ENCODE measurements at places on chromosomes 16 and 17.
A peak's percentile ranks its signal among the peaks of the same experiment; 100 is the strongest.

- no peak for DNase-seq
Measured at GRCh38 chr17:58381124-58382035, 29.4 kb upstream of the SUPT4H1 start.

GRCh38 chr17:17215575-17215974 lies 9.4 kb upstream of the PLD6 start:
- DNase-seq = no peak

DNA sequence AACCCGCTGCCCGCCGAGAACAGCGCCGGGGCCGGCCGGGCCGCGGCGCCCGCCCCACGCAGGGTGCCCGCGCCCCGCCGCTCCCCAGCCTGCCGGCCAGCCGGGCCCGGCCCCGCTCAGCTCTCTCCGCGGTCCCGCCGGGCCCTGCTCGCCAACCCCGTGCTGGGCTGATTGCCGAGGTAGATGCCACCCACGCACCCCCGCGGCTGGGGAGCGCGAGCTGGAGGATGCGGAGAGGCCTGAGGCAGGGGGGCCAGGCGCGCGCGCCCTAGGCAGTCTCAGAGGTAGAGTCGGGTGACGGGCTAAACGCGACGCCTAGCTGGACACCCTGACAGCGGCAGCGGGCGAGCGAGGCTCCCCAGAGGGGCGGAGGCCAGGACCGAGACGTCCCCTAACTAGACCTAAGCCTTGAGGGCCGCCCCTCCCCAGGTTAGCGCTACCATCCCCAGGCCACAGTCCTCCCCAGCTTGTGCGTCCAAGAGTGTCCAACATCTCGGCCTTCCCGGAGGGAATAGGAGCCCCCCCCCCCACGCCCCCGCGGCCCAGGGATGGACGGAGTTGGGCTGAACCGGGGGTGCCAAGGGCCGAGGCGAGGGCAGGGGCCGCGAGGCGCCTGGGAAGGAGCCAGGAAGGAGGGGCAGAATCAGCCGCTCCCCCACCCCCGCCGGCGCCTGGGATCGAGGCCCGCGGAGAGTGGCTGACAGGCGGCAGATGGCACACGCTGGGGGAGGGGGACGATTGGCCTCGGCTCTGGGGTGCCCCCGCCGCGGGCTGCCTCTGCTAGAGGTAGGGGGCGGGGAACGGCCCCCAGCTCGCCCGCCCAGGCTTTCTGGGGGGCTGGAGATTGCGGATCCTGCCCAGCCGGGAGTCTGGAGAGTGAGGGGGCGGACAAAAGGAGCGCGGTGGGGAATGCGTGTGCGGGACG lies 2.5 kb upstream of the ZNF423 start:
- DNase-seq = peak; percentile 56

- DNase-seq = no peak
Measured at GRCh38 chr17:5200360-5200759, 8.7 kb upstream of the ZNF594 start.

DNA sequence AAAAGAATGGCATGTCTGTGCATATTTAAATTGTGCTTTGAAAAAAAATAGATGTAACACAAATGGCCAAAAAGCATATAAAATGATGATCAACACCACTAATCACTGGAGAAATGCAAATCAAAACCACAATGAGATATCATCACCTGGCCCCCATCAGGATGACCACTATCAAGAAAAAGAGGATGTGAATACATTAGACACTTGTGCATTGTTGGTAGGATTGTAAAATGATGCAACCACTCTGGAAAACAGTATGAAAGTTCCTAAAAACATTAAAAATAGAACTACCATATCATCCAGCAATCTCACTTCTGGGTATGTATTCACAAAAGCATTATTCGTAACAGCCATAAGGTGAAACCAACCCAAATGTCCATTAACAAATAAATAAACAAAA lies 91.5 kb downstream of the SPAG9 start:
- no peak for DNase-seq

Measured in urothelium cell line (cell line).